Pancreas (tissue), 10 donors: ENCODE measurements at places on chromosomes 3 and 15. TPM values are rescaled to one million over a fixed set of nuclear protein-coding genes. Genes with fewer than 3 reads are reported as not detected.

GOLGA8S gene
- 0.81 TPM for total RNA-seq

MUC4 gene
- total RNA-seq = 0.38 TPM

DNA sequence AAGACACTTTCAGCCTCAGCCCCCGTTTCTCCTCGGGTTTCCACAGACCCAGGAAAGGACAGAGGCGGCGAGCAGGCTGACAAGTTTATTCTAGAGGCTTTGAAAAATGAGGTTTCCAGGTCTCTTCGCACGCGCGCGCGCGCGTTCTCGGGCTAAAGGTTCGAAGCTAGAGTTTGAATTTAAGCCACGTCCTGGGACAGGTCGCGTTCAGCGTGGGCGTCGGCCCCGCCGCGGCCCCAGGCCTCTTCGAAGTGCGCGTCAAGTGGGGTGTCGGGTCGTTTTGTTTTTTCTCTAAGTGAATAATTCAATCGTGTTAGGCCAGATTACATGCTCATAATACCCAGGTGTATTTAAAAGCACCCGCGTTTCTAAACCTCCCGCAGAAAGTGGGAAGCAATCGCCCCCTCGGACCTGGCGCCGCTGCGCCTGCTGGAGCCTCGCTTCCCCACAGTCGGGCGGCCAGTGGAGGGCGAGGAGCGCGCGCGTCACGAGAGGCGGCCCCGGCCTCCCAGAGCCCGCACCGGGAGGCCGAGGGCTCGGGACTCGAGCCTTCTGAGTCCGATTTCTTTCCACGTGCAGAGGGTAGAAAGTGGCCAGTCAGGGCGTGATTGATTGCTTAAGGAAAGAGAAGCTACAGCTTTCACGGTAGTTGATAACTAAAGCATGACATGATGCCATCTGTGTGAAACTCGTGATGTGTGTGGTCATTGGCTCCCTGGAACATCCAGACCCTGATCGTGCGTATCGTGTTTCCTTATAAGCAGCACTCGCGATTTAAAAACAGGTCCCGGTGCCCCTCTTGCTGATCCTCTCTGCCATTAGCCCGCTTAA is 15.8 kb upstream of the SOX2 start:
- DNase-seq = peak; percentile 51

DNA sequence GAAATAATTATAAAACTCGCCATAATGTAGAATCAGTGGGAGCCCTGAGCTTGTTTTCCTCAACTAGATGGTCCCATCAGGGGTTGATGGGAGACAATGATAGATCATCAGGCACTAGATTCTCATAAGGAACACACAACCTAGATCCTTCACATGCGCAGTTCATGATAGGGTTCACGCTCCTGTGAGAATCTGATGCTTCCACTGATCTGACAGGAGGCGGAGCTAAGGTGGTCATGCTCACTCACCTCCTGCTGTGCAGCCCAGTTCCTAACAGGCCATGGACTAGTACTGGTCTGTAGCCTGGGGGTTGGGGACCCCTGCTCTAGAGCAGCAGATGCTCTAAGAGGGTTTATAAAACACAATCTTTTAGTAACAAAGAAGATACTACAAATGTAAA is 183.6 kb downstream of the ANXA2 start:
- DNase-seq = no peak

ACOX2 gene
- 8.7 TPM for total RNA-seq

DNA sequence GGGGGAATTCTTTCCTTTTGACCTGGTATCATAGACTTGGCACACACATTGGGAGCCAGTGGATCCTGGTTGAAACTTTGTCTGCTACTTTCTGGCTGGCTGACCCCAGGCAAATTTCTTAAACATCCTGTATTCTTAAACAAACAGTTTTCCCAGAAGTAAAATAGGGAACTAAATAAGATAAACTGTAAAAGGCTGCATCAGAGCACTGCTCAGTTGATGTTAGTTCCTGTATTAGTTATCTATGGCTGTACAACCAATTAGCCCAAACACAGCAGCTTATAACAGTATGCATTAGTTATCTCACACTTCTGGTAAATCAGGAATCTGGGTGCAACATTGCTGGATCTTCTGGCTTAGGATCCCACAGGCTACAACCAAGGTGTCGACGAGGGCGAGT is 73.1 kb upstream of the SLCO3A1 start:
- no peak for DNase-seq

DNA sequence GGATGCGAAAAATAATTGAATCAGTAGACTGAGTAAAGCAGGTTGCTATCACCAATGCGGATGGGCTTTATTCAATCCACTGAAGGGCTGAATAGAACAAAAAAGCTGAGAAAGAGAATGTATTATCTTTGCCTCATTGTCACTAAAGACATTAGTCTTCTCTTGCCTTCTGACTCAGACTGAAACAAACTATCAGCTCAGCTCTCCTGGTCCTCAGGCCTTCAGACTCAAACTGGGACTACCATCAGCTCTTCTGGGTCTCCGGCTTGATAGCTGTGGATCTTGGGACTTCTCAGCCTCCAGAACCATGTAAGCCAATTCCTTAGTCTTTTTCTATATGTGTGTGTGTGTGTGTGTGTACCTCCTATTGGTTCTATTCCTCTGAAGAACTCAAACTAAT is 12.6 kb downstream of the IFT57 start:
- DNase-seq = no peak

DNA sequence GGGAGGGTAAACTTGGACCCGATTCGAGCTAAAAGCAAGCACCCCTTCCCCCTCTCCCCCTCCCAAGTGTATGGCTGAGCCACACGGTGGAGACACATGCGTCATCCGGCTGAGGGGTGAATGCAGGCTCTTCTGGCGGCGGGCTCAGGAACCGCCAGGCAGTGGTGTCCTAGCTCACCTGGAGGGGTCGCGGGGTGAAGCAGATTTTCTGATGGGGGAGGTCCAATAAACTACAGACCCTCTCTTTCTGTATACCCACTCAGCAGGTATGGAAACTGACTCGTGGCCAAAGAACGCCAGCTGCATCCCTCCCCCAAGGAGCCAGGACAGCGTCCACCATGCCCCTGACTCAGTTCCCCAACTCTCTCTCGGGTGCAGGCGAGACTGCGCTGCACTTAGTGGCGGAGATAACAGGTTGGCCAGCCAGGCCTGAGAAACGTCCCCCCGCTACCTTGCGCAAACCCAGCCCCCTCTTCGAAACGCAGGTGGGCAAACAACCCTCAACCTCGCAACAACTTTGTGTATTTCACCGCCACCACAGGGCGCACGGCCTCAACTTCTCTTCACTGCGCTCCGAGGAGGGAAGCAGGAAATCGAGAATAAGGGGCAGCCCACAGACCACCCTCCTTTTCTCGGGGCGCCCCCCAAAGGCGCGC is 1.3 kb downstream of the MAGI1 start:
- DNase-seq = peak; percentile 77

GTF2E1 gene
- total RNA-seq = 3.8 TPM

DNA sequence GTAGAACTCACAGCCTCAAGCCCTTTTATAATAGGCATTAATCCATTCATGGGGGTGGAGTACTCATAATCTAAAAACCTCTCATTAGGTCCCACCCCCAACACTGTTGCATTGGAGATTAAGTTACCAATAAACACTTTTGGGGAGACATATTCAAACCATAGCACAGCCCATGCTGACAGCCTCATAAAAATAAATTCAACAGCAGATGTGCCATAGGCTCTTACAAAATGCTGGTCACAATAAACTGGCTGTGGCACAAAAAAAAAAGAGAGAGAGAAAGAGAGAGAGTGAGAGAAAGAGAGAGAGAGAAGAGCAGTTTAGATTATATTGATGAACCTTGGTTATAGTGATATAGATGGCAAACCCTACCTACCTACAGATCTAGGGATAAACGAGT is 1000.9 kb downstream of the TUSC7 start:
- no peak for DNase-seq

SNAP23 gene
- 15.4 TPM for total RNA-seq

DNA sequence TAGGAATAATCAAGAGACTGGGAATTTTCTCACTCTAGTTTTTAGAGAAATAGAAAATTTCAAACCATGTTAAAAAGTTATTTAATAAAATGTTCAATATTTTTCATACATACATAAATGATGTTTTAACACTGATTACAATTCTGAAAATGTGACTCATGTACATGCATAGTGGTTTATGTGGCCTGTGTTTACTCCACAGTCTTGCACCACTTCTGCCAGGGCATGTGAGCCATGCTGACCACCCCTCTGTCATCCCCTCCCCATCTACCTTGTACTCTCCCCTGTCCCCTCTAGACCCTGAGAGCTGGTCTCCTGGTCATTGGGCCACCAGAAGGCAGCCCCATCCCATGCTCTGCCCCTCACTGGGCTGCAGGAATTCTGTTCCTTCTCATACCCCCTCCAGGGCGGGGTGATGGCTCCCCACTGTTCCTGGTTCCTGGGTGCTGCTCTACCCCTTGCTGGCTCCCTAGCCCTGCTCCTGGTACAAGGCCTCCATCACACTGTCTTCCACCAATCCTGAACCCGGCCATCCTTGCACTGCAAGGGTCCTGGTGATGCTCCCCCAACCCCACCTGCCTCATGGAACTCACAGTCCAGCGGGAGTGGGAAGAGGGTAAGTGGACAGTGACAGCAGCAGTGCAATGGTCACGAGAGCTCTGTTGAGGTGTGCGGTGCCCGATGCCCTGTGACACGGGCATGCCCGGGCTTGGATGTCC is 24.2 kb upstream of the SLC41A3 start:
- no peak for DNase-seq

DNA sequence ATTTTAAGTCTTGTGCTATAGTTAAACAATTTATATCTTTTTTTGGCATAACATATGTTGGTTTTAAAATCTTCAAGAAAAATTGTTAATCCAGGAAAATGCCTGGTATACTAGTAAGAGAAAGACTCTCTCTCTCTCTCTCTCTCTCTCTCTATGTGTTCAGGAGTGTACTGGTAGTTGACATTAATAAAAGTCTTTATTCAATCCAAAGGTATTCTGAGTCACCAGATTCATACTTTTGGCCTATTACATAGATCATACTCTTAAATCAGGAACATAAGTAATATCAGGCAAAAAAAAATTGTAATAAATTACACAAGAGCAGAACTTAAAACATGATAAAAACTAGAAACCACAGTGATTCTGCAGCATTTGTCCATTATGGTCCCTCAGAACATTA is 70.2 kb downstream of the TFG start:
- no peak for DNase-seq

CPLX3 gene
- total RNA-seq = not detected

PDE12 gene
- total RNA-seq = 10.3 TPM

- DNase-seq = no peak
These were observed 491.1 kb downstream of the ZNF385D start for GRCh38 chr3:21259896-21260295.

- no peak for DNase-seq
These were observed 10.8 kb downstream of the DAPK2 start for GRCh38 chr15:64035525-64035924.

- DNase-seq = peak; percentile 58
These were observed at the start of gene PAQR5 for GRCh38 chr15:69298697-69299441. TSS of gene PAQR5 (plus strand) at chr15:69298912. CDS start at chr15:69360081, 61,169 bp downstream.

- peak; percentile 19 for DNase-seq
These were observed 88.7 kb downstream of the GABRG3 start for GRCh38 chr15:27059610-27060202.

GRCh38 chr3:99551520-99551919 is 86.9 kb upstream of the COL8A1 start:
- no peak for DNase-seq

DNA sequence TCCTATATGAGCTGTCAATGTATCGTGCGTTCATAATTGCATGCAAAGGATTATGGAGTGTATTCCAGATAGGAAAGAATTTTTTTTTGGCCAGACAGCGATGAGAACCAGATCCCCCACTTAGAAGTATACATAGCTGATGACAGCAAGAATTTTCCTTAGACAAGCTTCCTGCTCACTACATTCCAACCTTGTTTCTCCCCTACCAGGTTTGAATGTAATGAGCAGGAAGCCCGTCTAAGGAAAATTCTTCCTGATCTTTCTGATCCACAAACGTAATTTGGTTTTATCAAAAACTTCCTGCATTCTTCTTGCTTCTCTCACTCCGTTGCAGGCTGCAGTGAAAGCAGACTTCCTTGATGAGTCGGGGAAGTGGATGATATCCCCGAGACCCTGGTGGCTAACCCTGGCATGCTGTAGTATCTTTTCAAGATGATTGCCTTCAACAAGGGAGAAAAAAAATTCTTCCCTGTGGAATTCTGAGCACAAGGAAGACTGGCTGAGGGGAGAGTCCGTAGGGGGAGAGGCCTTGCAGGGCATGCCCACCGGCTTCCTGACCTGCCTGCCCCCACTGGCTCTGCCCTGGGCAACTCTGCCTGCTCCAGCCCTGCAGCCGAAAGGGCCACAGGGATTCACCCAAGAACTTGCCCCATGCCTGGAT is 243.1 kb downstream of the TLE3 start:
- DNase-seq = no peak

DNA sequence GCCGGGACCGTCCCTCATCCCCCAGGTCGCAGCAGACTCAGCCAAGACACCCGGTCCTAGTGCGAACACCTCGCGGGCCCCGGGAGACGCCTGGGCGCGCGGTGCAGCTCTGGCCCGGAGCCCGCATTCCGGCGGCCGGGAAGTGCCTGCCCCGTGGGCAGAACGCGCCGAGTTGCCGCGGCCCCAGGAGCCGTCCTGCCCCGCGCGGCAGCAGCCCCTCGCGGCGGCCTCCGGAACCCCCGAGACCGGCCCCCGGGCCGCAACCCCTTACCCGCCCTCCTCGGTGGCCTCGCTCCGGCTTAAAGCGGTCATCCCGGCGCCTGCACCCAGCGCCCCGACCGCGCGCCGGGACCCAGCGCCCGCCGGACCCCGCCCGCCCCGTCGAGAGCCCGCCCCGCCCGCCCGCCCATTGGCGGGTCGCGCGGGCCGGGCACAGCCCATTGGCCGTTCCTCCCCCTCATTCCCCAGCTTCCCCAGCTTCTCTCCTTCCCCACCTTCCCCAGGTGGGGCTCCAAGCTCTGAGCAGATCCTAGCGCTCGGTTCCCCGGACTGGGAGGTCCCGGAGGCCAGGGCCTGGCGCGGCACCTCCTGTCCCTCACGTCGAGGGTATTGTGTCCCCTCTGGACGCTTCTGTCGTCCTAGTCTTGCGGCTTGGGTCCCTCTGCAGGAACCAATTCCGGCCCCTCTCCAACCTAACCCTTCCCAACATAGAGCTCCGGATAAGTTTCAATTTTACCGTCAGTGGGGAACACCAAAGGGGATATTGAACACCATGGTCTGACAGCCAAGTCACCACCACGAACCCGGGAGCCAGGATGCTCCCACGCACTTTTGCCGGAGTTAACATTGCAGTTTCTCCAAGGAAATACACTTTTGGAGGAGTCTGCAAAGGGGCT is at the start of gene GRAMD2A:
GRAMD2A (minus strand) TSS at position 328 of the 896 bp plus-strand sequence.
- no peak for DNase-seq

GRCh38 chr3:170092907-170093306 is 55.1 kb downstream of the GPR160 start:
- no peak for DNase-seq

SPTSSB gene
- 0.35 TPM for total RNA-seq

- DNase-seq = no peak
These were observed 86.0 kb downstream of the HCN4 start for GRCh38 chr15:73282567-73283365.

LMAN1L gene
- 0.14 TPM for total RNA-seq

DNA sequence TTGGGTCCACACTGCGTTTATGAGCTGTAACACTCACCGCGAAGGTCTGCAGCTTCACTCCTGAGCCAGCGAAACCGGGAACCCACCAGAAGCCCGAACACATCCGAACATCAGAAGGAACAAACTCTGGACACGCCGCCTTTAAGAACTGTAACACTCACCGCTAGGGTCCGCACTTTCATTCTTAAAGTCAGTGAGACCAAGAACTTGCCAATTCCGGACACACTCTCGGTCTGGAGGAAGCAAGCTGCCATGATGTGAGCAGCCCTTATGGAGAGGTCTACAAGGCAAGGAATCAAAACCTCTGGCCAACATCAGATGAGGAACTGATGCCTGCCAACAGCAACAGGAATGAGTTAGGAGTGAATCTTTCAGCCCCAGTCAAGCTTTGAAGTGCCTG is 62.9 kb downstream of the SLC28A2 start:
- peak; percentile 65 for DNase-seq

CCR2 gene
- total RNA-seq = 2.7 TPM
